ENCODE measurements at places on chromosomes 11 and 22.
A peak's percentile ranks its signal among the peaks of the same experiment; 100 is the strongest.

- no peak for DNase-seq
These were observed 106.1 kb upstream of the HSD17B12 start for GRCh38 chr11:43574411-43574810.

GRCh38 chr11:18229501-18229900 lies 7.1 kb downstream of the SAA4 start:
- DNase-seq: no peak

GRCh38 chr11:567629-568292 lies 7.0 kb downstream of the RASSF7 start:
- DNase-seq: no peak

DNA sequence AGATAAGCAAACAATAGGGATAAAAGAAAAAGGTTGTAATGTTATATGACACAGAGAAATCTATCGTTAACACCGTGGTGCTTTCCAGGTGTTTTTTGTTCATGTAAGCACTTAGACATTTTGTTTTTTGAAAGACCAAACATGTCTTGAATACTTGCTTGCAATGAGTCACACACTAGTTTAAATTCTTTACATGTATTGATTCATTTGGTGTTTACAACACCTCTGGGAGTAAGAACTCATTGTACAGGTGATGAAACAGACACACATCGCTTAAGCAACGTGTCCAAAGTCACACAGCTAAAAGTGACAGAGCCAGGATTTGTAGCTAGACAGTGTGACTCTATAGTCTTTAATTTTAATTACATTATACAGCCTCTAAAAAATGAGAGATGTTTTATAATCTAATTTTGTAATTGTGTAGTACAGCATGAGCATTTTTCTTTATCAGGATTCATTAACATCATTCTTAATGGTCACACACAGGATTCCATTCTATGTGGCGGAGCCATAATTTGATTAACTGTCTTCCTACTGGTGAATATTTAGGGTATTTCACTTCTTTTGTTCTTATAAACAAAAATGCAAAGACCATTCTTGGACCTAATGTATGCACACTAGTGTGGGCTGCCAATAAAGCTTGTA lies 148.8 kb downstream of the DBX1 start:
- no peak for DNase-seq

DNA sequence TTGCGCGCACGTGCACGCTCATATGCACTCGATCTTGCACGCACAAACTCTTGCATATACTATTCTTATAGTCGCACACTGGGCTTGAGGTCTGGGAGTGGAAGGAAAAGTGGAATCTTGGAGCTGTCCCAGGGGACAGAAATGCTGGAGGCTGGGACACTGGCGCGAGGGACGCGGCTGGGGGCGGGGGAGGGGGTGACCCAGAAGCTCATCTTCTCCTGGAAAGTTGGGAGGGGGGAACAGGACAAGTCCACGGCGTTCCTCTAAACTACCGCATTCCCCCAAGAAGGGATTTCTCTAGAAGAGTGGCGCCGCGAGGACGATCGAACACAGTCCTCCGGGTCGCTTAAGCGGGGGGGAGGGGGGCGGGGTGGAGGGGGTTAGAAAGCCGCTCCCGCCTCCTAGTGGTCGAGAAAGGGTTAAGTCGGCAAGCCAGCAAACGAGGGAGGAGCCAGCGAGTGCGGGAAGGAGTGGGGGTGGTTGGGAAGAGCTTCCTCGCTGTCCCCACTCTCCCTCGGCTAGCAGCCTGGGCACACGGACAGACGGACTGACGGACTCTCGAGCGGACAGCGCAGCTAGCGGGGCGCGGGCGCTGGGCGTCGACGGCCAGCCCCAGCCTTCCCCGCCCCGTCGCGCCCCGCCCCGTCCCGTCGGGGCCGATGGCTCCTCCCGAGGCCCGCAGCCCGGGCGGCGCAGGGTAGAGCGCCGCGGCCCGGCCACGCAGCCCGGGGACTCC lies at the start of gene RTN4RL2:
Gene RTN4RL2 (plus strand): TSS at position 507 of the 736 bp plus-strand sequence. CDS start 338 bp downstream, outside the sequence.
- DNase-seq: peak; percentile 68

DNA sequence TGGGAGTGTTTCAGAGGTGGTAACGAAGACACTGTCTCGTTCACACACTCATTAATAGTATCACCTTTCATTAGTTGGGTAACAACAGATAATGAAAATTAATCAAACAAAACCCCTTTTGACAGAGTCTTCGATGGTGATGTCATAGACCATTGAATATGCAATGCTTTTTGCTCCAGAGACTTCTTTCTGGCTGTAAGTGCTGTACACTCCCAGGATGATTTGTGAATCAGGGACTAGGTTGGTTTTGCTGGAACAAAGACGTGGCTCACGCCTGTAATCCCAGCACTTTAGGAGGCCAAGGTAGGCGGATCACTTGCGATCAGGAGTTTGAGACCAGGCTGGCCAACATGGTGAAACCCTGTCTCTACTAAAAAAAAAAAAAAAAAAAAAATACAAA lies 9.5 kb upstream of the RASSF10 start:
- no peak for DNase-seq

DNA sequence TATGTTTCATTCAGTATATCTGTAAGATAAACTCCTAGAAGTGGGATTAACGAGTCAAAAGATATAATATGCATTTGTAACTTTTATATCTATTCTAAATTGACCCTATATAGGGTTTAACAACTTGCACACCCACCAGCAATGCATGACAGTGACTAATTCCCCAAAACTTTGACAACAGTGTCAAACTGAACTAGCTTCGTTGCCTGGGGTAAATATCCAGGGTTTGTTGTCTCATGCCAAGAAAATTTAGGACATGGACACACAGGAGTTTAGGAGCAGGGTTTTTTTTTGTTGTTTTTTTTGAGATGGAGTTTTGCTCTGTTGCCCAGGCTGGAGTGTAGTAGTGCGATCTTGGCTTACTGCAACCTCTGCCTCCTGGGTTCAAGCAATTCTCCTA lies 5.1 kb downstream of the SNU13 start:
- DNase-seq: no peak

DNA sequence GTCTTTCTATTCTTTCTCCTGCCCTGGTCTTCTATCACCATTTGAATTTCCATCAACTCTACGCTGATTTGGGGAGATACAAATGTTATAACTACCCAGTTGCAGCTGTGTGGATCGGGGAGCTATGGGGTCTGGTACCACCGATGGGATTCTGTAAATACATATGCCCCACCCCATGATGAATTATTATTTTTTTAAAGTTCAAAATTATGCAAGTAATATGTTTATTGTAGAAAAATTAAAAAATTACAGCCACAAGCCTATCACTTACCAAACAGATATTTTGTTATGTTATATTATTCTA lies 52.4 kb upstream of the CLMP start:
- DNase-seq: no peak
